NCI-H1092 (cell line): ENCODE measurements at places on chromosomes 6 and 20.
A peak's percentile ranks its signal among the peaks of the same experiment; 100 is the strongest.

DNA sequence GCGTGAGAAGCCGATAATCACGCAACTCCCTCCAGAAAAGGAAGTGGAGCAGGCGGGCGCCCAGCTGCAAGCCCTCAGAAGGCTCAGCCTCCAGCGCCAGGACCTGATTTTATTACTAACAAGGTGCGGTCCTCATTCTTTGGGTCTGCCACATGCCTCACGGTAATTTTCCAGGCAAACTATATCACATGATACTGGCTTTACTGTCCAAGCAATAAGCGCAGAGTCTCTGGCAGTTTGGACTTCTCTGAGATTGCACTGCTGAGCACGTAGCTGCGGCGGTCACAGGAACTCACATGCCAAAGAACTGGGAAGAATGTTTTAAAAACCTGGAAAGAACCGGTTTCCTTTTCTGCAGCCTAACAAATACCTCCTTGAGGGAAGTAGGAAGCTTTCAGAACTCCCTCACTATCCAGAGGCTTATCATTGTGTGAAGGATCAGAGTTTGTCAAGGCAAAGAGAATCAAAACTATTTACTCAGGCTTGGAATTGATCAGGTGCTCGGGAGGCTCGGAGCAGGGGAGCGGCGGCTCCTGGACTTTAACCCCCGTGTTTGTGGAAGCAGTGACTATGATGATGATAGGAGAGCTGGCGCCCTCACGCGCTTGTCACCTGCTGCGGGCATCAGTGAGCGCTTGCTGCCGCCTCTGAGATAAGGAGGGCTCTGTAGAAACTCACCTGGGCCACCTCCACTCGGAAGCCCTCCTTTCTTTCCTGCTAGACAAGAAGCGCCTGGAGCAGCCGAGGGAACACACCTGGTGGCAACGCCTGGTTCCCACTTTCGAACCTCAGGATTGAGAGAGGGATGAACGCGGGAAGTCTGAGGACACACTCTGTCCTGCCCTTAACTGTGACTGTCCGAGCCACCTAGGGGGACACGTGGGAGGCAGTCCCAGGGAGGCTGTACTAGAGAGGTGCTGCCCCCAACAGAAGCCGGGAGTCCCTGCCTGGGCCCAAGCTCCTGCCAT, 27.2 kb upstream of the SYNJ2 start:
- no peak for DNase-seq

DNA sequence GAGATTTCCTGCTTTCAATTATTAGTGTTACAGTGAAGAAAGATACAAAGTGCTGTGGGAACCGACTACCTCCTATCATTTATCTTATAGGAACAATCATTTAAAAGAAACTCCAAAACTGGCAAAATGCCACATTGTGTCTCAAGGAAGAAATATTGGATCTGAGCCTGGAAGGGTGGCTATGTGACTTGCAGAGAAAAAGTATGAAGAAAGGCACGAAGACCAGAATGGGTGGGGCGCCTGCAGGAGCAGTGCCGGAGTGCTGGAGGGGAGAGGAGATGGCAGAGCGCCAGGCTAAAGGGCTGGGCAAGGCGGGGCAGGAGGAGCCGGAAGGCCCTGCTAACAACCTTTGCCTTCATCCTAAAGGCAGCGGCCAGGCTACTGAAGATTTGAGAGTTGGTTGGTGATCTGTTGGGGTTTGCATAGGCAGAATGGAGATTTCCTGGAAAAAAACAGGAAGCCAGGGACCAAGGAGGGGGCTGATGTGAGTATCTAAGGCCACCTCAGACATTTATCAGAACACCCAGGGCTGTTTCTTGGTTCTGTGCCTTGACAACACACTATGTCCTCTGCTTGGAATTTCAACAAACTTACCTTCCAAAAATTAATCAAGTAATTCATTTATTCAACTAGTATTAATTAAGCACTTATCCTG, 125.6 kb downstream of the MAFB start:
- no peak for DNase-seq

DNA sequence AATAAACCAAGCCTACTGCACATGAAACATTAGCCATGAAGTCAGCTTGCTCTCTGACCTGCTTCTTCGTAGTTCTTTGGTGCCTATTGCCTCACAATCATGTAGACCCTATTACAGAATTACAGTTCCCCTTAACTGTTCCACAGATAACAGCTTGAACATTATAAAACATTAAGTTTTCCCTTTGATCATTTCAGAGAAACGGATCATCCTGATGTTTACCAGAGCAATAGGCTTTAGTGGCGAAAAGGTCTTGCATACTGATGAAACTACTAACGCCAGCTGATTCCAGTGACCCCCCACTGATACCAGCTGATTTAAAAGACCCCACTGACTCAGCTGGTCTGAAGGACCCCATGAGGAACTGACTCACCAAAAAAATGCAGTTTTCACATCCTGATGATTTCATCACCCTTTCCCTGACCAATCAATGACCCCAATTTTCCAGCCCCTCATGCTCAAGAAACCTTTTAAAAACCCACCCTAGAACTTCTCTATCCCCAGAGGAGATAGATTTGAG, 39.4 kb upstream of the MLIP start:
- DNase-seq = no peak

DNA sequence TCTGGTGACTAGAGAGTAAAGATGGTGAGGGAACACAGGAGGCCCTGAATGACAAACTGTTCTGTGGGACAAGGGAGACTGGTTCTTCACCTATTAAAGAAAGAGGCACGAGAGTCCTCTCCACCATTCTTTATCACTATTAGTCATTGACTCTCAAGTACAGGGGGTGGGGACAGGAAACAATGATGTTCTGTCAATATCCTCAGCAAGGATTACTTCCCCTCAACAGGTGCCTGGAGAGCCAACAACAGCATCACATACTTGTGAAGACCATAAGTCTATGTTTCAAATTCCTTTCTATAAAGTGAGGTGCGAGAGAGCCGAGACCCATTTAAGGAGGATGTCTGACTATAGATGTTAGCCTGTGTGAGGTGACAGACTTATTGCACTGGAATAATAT, 72.4 kb upstream of the TBC1D7 start:
- DNase-seq = no peak

GRCh38 chr20:16712511-16712947, 17.3 kb upstream of the SNRPB2 start:
- peak; percentile 49 for DNase-seq

GRCh38 chr20:16216227-16216913, 356.9 kb downstream of the KIF16B start:
- no peak for DNase-seq

DNA sequence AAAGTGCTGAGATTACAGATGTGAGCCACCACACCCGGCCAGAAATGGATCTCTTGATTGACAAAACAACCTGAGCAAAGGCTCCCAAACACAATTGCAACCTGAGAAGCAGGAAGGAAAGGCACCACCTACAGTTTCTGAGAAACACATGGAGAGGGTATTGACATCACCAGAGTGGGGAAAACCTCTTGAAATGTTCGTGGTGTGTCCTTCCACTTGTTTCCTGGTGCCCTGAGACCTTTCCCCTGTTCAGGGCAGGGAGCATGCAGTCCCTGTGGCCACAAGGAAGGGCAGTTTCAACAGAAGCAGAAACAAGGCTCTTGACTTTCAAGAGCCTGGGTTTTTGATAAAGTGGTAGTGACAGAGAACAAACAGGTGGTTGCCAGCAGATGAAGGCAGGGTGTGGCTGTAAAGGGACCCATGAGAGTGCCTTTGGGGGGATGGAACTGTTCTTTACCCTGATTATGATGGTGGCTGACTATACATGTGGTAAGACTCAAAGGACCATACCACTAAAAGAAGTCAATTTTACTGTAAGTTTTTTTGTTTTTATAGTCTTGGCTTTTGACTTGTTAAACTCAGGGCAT, 3.2 kb upstream of the BPIFA1 start:
- no peak for DNase-seq

- DNase-seq = no peak
These were observed 29.4 kb upstream of the TPD52L1 start for GRCh38 chr6:125124049-125124669.

GRCh38 chr20:60804240-60804917, 447.7 kb upstream of the CDH4 start:
- no peak for DNase-seq

DNA sequence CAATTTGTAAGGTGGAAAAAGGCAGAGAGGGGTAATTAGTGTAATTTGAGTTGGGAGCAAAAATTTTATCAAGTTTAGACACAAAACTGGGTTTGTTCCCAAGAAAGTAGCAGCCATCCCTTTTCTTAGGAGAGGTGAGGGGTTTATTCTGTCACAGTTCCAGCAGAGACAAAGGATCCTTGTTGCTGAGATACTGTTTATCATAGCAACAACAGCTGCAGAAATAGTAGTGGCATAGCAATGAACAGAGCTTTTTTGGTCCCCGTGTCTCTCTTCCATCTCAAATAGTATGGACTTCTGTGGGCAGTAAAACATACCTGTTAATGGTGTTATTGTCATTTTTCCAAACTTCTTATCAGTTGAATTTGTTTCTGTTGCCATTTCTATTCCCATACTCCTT, 23.9 kb downstream of the ZKSCAN8 start:
- DNase-seq = no peak

DNA sequence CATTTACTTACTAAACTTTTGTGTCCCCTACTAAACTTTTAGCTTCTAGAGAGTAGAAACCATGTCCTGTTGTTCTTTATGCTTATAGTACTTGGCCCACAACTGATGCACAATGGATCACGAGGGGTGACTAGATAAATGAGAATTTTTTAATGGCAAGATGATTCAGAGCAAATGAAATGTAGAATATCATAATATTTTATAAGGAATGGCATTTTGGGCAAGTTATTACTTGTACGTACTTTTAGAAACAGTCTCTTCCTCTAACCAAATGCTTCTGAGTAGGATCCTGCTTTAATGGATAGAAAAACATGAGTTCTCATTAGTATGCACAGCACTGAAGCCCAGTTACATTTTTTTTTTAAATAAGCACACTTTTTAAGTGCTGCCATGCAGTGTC, 336.3 kb downstream of the NRN1 start:
- DNase-seq = no peak

GRCh38 chr20:63538204-63539091, 1.3 kb upstream of the PTK6 start:
- DNase-seq = no peak

DNA sequence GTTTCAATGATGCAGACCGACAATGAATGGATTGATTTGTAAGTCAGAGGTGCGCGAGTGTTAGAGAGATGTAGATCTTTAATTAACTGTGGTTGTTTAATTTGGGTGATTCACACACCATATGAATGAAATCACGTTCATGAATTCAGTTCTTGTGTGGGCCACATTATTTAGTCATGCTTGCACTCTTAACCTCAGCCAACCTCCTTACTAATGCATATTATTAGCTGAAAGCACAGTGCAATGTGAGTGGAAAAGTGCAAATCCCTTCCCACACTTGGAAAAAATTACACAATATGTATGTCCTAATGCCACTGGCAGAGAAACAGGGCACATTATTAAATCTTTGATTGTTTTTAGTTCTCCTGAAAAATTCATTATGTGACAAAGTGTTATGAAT, 512.5 kb downstream of the BCKDHB start:
- no peak for DNase-seq

GRCh38 chr6:2942914-2943563, 28.3 kb downstream of the SERPINB6 start:
- DNase-seq = no peak

GRCh38 chr6:132114201-132114825, 163.1 kb upstream of the CCN2 start:
- no peak for DNase-seq

DNA sequence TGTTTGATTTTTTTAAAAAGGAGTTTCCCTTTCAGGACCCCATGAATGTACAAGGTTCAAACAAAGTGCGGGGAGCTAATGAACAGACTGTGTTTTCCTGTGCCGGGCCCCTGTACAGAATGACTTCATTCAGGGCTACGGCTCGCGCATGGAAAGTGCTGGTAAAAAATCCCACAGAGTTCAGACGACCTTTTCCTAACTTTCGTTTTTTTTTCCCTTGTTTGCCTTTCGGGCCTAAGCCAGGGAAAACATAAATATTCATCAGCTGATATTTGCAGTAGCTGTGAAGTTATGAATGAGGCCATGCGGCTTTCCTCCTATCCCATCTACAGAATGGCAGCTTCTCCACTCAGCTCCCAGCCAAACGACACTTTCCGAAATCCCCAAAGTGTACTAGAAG, 74.0 kb downstream of the HAO1 start:
- DNase-seq = no peak

GRCh38 chr6:133837801-133838349, 51.0 kb upstream of the TCF21 start:
- no peak for DNase-seq

- no peak for DNase-seq
These were observed 53.4 kb upstream of the TINAG start for GRCh38 chr6:54254886-54255285.

GRCh38 chr20:44153636-44154043, 33.3 kb downstream of the JPH2 start:
- no peak for DNase-seq

- no peak for DNase-seq
These were observed 55.6 kb upstream of the POLR1H start for GRCh38 chr6:30005482-30005881.

DNA sequence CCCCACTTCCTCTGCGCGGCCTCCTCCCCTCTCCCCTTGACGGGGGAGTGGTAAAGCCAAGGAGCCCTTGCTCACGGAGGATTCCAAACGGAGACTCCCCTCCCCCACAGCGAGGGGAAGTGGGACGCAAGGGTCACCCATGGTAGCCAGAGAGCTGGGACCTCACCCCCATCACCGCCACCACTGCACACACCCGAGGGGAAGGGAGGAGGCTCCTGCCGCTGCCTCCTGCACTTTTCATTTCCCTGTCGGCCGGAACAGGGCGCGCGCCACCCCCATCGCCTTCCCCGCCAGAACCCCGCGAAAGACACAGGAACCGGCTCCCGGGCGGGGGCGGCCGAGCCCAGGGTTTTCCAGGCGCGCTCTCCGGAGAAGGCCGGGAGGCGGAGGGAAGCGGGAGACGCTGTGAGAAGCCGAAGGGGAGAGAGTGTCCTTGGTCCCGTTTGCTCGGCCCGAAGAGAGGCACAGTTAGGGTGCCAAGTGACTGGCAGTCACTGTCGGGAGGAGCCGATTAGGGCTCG, 789 bp downstream of the CCND3 start:
- DNase-seq = no peak

- DNase-seq = no peak
These were observed 101.2 kb downstream of the EPHA7 start for GRCh38 chr6:93318121-93318520.

GRCh38 chr20:61355585-61355984, 103.5 kb downstream of the CDH4 start:
- no peak for DNase-seq

GRCh38 chr6:86871681-86872080, 65.6 kb upstream of the HTR1E start:
- DNase-seq = no peak

GRCh38 chr6:37525460-37526357, 26.0 kb upstream of the CCDC167 start:
- DNase-seq = no peak

DNA sequence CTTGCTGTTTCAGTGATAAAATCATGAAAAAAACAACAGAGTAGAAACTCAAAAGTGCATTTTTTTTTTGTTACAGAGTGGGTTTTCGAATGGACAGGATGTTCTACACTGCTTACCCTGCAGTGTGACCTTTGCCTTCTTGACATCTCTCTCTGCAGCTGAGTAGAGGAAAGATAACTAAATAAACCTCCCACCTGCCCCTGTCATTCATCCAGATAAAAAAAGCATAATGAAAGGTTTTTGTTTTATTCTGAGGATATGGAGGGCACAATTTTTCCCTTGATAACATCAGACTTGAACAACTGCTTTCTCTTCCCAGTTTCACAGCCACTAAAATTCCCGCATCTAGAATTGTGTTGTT, 193.6 kb upstream of the FOXQ1 start:
- no peak for DNase-seq

GRCh38 chr6:83083476-83083875, 16.0 kb downstream of the DOP1A start:
- DNase-seq = no peak

- DNase-seq = no peak
These were observed 46.7 kb downstream of the CD2AP start for GRCh38 chr6:47524136-47524845.
